ENCODE measurements at places on chromosomes 11 and 22.

- DNase-seq = no peak
Measured at GRCh38 chr11:2379466-2380174, 2.5 kb downstream of the CD81 start.

GRCh38 chr11:105718641-105719040 lies 108.8 kb downstream of the GRIA4 start:
- DNase-seq = no peak

GRCh38 chr11:44030996-44031395 lies 16.8 kb upstream of the ACCSL start:
- no peak for DNase-seq

GRCh38 chr11:105641433-105641832 lies 31.6 kb downstream of the GRIA4 start:
- no peak for DNase-seq

DNA sequence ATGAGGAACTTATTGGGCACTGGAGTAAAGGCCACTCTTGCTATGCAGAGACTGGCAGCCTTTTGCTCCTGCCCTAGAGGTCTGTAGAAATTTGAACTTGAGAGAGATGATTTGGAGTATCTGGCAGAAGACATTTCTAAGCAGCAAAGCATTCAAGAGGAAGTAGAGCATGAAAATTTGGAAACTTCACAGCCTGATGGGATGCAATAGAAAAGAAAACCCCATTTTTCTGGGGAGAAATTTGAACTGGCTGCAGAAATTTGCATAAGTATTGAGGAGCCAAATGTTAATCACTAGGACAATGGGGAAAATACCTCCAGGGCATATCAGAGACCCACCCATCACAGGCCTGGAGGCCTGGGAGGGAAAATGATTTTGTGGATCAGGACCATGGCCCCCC lies 29.9 kb upstream of the CD44 start:
- DNase-seq = no peak

GRCh38 chr22:25146307-25146706 lies 53.4 kb upstream of the CRYBB3 start:
- DNase-seq = no peak

DNA sequence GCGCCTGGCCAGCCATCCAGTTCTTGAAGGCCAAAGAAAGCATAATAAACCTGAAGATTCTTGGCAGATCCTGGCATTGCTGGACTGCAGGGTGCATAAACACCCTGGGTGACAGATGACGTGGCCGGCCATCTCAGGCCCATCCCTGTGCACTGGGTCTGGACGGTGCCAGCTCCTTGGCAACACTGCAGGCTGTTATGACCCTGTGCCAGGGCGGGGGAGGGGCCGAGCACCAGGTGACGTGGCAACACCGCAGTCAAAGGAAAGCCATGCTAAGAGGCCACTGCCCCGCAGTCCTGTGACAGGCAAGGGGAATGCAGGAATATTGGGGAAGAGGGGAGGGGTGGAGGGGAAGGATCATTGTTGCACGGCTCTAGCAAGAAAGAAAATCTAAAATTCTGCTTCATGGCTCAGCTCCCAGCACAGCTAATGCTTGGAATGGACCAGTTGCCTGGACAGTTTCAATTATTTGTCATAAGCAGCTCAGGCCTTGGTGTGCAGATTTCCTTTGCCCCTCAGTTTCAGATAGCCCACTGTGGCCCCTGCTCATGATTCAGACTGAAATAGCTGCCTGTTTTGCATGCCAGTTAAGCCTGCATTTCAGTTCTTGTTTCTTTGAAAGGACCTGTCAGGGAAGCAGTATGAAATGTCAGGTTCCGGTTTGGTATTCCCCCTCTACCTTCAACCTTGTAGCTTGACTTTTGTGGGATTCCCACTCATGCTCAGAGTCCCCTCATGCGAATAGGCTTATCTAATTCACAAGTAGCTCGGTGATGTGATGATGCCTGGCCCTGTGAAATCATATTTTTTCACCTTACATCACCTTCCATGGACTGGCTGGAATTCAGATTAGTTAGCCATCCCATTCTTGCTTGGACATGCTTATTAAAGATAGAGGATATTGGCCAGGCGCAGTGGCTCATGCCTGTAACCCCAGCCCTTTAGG lies 29.7 kb upstream of the DDX6 start:
- peak; percentile 81 for DNase-seq

- no peak for DNase-seq
Measured at GRCh38 chr11:64729851-64730382, 6.9 kb upstream of the NRXN2 start.

- DNase-seq = no peak
Measured at GRCh38 chr22:37525746-37526350, 6.6 kb upstream of the CARD10 start.

GRCh38 chr22:46263216-46263590 lies at the start of gene PKDREJ:
PKDREJ (minus strand) TSS chr22:46263343; CDS start chr22:46263322, 21 bp downstream.
- no peak for DNase-seq

DNA sequence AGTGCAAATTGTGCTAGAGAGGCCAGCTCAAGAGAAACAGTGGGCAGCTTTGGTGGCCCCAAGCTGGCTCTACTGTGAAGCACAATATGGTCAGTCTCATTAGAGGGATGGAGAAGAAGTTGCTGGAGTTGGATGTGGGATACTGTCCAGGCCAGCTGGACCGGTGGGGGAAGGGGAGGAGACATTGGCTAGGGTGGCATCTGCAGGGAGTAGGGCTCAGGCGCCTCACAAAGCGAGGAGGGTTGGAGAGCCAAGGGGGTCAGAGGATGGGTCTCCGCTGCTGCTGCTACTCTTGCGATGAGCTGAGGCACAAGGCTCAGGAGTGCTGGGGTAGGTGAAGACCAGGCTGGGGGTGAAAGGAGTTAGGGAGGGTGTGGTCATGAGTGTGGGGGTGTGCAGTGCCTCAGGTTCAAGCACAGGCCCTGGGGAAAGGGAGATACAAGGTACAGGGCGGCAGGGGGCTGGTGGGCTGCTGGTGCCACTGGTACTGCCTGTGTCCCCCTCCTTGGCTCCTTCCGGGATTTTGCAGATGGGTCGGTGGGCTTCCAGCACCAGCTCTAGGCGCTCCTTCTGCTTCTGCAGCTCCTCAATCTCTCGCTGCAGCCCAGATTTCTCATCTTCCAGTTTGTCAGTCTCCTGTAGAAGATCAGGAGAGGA lies 2.3 kb downstream of the CCDC85B start:
- no peak for DNase-seq

DNA sequence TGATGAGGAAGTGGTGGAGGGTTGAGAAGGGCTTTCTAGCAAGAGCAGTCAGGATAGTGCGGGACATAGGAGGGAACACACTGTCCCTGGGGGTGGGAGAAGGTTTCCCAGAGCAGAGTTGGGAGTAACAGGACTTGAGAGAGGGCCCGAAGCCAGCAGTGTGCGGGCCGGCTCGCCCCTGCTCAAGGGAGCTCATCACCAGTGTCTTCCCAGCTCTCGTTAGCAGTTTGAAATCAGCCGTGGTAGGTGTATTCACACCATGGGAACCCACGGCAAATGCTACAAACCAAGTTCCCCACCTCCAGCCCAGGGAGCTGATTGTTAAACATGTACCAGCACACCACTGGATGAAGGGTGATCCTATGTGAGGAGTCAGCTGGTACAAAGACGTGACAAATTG lies 66.2 kb upstream of the EIF3D start:
- no peak for DNase-seq

GRCh38 chr11:17593466-17594245 lies 46.6 kb downstream of the OTOG start:
- no peak for DNase-seq

GRCh38 chr11:103370076-103370475 lies 260.9 kb downstream of the DYNC2H1 start:
- DNase-seq = no peak

DNA sequence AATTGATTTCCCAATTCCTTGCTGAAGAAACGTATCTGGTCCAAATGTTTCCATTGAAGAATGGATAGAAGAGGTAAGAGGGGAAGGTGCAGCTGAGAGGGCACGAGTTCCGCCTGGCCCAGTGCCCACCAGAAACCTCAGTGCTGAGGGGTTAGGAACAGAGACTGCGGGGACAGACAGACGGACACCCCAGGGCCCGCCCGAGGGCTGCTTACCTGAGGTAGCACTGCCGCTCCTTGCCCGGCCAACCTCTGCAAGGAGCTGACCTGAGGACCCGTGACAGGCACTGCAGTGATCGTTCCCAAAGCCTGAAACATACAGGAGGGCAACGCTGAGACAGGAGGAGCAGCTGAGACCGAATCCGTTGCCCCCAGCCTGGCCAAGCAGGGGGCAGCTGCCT lies 89.6 kb downstream of the PHF21B start:
- DNase-seq = no peak

- no peak for DNase-seq
Measured at GRCh38 chr11:73430326-73430725, 54.1 kb downstream of the RELT start.

DNA sequence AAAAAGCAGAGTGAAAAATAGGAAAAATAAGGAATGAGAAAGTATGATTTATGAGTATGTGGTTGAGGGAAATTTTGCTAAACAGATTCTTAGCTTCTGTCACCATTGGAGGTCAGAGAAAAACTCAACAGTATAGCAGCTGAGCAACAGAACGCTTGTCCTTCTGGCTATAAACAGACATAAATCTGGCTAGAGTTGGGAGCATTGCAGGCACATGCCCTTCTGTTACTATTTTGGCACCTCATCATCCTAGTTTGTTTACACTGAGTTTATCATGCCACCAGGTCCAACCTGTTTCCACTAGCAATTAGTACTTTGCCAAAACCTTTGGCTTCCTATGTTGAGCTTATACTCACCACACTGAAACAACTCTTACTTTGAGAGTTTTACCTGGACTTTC lies 6.9 kb downstream of the UBE4A start:
- DNase-seq = no peak

GRCh38 chr11:12246989-12247388 lies 130.4 kb upstream of the PARVA start:
- no peak for DNase-seq

- DNase-seq = no peak
Measured at GRCh38 chr11:7637447-7638157, 35.7 kb downstream of the CYB5R2 start.

DNA sequence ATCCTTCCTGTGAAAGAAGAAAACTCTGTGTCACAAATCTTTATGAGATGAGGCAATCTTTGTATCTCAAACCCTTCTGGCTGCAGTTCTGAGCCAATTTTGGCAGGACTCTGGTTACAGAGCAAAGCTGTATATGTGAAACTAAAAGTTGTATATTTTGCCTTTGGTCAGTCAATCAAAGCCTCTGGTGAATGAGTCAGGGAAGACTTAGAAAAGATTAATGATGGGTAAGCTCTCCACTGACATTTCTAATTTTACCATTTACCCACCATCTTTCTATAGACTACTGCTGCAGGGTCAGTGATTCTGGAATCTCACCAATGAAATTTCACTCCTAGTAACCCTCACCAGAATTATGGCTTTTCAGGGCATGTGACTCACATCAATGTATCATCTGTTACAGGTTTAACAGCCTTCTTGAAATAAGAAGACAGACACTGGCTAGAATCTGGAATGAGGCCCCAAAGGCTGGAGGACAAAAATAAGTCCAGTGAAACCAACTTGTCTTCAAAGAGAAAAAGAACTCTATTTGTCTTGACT lies 43.3 kb downstream of the USP35 start:
- no peak for DNase-seq

DNA sequence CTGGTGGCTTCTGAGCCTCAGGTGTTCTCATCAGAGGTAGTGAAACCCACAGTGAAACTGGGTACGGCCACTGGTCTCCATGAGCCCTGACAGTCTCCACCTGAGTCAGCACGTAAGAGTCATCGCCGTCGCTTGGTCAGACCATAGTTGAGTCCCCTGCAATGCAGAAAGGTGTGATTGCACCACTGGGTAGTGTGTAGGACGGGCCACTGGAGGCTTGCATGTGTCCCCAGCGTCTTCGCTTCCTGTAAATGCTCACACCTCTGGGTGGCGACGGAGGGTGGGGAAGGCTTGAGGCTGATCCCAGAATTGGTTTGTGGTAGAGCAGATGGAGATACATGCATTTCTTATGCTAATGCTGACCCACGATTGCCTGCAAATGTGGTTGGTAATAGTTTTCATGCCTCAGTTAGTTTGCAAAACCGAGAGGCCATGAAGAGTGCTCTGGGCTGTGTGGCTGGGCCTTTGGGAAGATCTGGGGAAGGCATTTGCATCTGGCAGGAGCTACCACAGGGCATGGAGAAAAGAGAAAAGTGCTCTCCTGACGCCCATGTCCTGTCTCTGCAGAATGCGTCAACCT lies 26.5 kb downstream of the CTTN start:
- DNase-seq = no peak

- DNase-seq = no peak
Measured at GRCh38 chr11:66343176-66343575, 1.7 kb downstream of the BRMS1 start.

GRCh38 chr22:25448435-25449051 lies 115.9 kb upstream of the GRK3 start:
- peak; percentile 32 for DNase-seq

DNA sequence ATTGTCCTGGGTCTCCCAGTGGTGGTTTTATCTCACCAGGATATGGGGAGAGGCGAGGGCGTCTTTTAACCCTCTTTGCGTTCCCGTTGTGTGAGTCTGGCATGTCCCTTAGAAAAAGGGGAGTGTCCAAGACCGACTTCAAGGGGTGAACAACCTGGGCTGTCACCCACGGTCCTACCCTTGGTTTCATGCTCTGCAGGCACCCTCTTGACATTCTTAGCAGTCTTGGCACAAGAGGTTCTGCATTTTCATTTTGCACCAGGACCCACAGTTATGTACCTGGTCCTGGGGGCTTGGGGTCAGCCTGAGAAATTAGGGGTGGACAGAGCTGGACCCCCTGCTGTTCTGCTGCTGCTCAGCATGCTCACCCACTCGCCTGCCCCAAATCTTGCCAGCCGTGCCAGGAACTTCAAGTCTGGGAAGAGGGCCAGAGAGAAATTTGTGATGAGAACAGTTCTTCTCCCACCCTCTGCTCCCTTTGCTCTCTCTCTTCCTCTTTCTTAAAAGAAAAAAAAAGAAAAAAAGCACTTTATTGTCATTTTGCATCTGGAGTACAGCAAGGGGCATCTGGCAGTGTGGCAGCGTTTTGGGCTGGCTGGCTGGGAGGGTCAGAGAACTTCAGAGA lies 471.2 kb downstream of the MIAT start:
- no peak for DNase-seq

GRCh38 chr11:109506115-109506514 lies 84.1 kb downstream of the C11orf87 start:
- no peak for DNase-seq

DNA sequence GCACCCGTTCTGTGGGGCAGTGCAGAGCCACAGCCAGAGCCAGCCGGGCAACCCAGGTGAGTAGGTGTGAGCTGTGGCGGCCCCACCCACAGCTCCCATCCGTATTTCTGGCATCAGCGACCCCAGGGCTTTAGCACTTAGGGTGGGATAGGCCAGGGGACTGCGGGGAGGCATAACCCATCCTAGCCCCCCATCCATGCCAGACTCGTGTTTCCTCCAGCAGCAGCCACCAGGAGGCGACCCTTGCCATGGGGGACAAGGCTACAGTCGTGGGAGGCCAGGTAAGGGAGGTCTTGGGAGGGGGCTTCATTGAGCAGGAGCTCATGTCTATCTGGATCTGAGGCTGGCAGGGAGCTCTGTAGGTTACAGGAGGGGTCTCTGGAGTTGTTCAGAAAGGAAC lies 873 bp downstream of the OTOG start:
- DNase-seq = no peak

All from GM13977 (cell line).